GM10248 (cell line): ENCODE measurements at places on chromosomes 11 and 22.

DNA sequence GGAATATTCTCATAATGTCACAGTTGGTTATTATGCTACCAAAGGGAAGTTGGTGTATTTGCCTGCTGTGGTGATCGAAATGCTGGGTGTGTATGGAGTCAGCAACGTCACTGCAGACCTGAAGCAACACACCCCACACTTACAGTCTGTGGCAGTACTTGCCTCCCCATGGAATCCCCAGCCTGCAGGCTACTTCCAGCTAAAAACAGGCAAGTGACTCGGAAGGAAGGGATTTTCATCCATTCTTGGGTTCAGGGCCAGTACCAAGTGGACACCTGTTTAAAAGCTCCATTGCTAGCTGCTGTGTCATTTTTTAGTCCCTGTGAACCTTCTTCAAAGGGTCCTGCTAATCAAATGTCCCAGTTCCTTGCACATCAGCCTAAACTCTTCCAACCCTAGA, 149.6 kb downstream of the C11orf91 start:
- no peak for DNase-seq

DNA sequence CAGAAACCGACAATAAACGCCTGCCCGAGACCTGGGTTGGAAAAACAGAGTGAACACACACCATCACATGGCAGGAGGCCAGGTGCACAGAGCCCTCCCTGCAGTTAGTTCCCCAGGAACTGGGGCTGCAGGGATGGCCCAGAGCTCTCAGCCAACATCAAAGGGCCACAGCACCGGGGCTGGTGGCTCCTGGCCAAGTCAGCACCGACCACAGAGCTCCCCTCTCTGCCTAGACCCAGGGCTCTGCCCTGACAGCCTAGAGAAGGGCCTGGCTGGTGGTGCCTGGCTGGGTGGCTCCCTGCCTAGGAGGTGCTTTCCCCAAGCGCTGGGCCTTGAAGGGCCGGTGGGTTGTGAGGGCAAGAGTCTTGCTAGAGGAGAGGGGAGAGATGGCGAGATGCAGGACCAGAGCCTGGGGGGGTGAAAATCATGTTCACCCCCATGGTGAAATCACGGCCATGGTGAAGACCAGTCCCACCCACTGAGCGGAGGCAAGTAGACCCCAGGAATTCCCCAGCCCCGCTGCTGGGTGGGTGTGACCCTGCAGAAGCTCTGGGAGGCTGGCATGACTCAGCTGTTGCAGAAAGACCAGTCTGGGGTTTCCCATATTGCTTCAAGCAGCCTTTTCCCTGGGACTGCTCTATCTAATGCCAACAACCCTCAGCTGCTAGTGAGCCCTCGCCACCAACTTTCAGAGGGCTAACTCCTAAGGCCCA, 7.2 kb upstream of the BID start:
- peak; percentile 68 for DNase-seq

- DNase-seq = no peak
Observed at GRCh38 chr22:44347549-44347948, 34.8 kb upstream of the SHISAL1 start.

- DNase-seq = no peak
Observed at GRCh38 chr11:66291706-66292542, at the start of gene TMEM151A. Gene TMEM151A (plus strand): TSS chr11:66291894. CDS start chr11:66292014, 120 bp downstream.

DNA sequence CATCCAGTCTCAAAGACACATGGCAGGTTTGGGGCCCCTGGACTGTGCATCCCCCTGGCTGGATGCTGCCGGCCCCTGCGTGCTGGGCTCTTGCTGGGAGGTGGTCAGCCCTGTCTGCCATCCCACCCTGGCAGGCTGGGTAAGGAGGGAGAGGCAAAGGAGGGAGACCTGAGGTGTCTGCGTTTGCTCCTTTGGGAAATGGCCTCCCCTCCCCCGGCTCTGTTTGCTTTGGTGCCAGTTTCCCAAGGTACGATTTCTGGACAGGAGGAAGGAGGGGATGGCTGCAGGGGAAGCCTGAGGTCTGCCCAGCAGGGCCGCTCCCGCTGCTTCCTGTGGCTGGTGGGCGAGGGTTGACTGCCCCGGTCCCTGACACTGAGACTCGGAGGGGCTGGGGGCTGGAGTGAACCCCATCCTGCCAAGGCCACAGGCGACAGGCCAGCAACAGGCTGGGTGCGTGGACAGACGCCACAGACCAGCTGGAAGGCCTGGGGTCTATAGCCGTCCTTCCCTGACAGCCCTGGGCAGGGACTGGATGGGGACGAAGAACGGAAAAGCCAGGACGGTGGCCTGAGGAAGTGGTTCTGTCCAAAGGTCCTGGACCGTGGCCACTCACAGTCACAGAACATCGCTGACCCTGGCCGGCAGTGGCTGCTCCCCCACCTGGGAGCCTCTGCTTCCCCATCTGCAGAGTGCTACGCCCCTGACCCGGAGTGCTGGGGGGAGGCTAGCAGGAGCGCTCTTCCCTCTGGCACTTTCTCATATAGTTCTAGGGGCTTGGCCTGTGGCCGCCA, 38.0 kb downstream of the OSBPL5 start:
- no peak for DNase-seq

- DNase-seq = no peak
Observed at GRCh38 chr11:15773476-15774387, 582.6 kb downstream of the SOX6 start.

GRCh38 chr22:44063462-44064371, 39.6 kb downstream of the PARVB start:
- DNase-seq = no peak
